ENCODE measurements at places on chromosomes 2 and 18.

DNA sequence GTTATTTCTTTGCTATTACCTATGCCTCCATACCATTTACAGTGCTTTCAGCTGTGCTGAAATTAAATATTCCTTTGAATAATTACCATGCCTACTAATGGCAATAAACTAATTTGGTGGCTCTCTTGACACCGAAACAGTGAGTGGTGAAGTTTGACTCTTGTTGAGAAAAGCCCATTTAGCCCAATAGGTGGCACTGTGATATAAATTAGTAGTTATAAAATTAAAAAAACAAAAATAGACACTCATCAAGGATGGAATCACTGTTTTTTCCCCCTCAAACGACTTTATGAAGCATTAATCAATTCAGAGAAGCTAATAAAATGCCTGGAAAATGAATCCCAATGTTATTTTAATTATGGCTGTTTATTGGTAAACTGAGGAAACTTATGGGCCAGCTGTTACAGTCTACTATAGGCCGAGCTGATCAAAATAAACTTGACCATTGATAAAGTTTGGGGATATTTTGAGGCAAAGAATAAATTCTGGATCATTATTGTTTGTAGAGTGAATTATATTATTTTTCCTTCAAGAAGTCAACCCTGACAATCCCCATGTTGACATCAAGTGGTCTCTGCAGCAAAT, 339.6 kb downstream of the TRIB2 start:
- DNase-seq: no peak

DNA sequence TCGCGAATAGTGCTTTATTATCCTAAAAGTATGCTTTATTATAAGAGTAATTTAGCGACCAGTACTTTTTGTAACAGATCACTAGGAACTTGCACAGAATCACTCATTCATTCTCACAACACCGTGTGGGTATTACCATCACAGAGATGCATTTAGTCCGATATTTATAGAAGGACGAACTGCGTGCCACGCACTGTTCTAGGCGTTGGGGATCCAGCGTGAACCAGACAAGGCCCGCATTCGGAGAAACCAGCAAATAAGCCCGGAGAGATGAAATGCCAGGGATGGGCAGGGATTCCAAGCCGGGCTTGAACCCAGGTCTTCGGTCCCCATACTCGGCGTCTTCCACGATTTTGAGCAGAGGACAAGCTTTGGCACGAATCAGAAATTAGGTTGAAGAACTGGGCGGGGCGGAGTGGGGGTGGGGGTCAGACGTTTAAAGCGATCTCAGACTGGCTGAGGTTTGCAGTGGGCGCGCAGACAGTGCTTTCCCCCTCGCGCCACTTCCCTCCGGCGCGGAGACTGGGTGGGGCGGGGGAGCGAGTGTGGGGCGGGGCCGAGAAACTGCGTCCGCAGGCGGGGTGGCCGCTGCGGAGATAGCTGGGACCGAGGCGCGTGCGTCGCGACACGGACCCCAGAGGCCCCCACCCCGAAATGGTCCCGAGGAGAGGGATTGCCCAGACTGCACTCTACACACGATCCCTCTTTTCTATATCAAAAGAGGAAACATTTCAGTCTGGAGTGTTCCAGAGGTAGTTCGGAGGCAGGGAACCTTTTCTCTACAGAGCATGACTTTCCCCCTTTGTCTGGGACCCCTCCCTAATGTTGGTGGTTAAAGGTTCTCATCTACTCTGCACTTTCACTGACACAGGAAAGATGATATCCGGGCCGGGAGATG, 1.1 kb upstream of the CXCR4 start:
- DNase-seq: peak; percentile 87

DNA sequence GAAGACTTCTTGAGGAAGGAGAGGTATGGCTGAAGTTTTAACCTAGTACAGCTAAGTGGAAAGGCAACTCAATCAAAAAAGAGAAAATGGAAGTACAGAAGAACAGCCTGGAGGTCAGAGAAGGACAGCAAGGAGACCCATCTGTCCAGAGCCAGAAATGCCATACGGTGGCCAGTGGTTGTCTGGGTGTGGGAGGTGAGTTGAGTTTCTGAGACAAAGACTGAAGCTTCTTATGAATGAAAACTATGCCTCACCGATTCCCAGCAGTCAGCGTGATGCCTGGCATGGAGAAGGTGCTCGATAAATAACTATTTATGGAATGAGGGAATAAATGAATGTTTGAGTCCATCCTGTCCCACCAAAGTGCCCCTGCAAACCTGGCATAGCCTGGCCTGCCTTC, 98.8 kb downstream of the MRO start:
- no peak for DNase-seq

- DNase-seq: no peak
These were observed 9.8 kb upstream of the LBH start for GRCh38 chr2:30221531-30221930.

- no peak for DNase-seq
These were observed 15.7 kb downstream of the CAMKMT start for GRCh38 chr2:44377486-44377885.

GRCh38 chr2:221850076-221850475, 278.0 kb upstream of the EPHA4 start:
- DNase-seq: no peak

DNA sequence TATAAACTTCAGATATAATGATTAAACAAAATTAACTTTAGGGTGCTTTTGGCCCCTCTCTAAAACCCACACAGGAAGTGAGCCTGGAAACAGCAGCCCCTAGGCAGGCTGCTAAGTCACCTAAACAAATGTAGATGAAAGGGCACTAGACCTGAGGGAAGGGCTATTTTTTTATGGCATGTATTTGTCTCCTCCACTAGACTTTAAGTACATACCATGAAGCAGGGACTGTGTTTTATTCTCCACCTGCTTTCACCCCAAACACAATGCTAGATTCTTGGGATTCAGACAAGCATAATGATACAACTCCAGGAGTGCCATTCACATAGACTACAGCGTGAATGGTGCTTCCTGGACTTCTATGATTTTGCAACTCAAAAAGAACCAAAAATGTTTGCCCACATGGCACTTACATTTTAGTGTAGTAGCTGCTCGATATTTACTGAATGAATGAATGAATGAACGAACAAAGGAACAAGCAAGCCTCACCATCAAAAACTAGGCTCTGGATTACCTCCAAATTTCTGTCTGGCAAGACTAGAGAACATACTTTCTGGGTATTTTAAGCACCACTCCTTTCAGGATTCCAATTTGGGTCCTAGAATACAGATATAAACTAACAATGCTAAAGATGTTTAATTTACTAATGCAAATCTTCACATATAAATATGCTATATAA, 10.1 kb downstream of the ATAD2B start:
- no peak for DNase-seq

Measured in aorta (tissue), 5 donors.